CD4-positive, alpha-beta memory T cell (primary cell): ENCODE measurements at places on chromosomes 7 and 10. TPM values are rescaled to one million over a fixed set of nuclear protein-coding genes. Genes with fewer than 3 reads are reported as not detected.

DNA sequence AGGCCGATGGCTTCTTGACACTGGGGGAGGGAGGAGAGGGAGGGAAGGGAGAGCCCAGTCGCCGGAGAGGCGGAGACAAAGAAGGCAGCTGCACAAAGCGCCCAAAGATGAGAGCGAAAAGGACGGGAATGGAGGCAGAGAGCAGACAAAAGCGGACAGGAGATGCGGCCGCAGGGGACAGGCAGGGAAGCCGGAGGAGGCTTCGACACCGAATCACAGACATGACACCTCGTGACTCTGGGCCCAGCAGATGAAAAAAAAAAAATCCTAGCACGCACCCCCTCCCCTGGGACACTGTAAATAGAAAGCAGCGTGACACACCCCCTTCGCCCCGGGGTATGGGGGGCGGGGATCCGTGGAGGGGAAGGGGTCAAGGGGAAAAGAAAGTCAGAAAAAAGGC is 976 bp downstream of the NAT16 start:
- H3K27ac ChIP-seq = no peak overlapping the region
- H3K4me3 ChIP-seq = no peak overlapping the region
- no peaks in the 10 kb centered on the region for H3K36me3 ChIP-seq
- peaks cover 3% of the 10 kb centered on the region for H3K4me1 ChIP-seq

DNA sequence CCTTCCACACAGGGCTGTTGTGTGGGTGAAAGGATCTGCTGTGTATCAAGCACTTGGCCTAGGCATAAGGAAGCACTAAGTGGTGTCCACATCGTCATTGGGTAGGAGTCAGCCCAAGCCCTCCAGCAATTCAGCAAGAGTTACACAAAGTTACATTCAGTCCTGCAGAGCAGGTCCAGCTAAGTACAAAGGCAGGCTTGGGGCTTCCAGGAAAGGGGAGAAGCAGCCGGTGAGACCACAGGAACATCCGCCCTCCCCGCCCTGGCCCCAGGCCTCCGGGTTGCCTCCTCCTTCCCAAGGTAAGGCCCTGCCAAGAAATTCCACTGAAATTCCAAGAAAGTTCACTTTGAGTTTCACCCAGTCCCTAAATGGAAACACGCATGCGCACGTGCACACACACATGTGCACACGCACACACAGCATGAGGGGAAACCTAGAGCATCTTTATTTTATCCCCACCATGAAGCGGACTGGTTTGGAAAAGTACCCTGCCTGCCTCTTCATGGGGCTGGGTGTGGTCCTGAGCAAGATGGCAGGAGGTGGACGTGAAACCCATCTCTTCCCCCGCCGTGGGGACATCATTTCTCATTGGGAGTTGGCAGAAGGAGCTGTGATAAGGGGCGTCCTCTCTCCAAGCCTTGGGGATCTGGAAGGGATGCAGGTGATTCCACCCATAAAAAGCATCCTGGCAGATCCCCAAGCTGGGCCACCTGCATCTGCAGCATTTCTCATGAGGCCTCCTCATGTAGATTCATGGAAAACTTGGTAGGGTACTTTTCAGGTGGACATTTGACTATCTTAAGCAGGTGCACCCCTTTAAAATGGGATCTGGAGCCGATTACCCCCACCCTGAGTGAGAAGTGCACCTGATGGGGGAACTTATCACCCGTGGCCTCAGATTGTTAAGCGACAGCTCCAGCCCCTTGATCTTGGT is 69.1 kb upstream of the NANOS1 start:
- no peaks in the 10 kb centered on the region for H3K27me3 ChIP-seq
- H3K4me1 ChIP-seq = no peaks in the 10 kb centered on the region
- no peak overlapping the region for H3K27ac ChIP-seq
- no peaks in the 10 kb centered on the region for H3K36me3 ChIP-seq

DNA sequence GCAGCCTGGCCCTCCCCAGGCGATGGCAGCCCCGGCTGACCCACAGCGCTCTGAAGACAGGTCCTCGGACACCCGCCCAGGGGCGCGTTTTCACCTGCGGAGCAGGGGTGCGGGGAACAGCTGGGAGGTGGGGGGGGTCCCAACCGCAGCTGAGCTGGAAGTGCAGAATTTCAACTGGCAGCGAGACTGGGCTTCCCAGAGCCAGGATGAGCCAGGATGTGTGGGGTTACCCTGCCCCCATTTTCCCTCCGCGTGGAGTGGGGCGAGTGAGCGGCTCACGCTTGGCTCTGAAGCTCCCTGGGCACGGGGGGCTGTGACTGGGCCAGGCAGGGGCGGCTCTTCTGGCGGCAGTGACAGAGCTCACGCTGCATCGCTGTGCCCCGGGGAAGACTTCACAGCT is 70.2 kb downstream of the DNAJB6 start:
- H3K27me3 ChIP-seq = no peaks in the 10 kb centered on the region
- DNase-seq = no peak
- H3K27ac ChIP-seq = no peak overlapping the region
- H3K4me3 ChIP-seq = no peak overlapping the region
- H3K4me1 ChIP-seq = peaks cover 22% of the 10 kb centered on the region

DNA sequence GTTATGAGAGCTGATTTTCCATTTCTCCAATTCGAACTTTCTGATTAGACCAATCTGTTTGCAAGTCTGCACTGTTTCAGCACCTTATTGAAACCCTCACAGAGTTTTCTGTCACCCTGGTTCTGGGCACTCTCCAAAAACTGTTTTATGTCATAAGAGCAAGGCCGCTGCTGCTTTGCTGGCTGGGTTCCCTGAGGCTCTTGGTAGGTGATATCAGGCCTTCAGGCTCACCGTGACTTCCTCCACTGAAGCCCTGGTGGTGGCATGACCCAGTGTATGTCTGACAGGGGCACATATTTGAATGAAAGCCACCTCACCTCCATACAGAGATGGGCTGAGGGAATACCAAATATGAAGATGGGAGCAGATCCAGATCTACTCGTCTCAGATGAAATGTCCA is 8.3 kb downstream of the RABGEF1 start:
- no peak overlapping the region for H3K4me3 ChIP-seq
- H3K4me1 ChIP-seq = no peaks in the 10 kb centered on the region
- H3K27me3 ChIP-seq = no peaks in the 10 kb centered on the region

DNA sequence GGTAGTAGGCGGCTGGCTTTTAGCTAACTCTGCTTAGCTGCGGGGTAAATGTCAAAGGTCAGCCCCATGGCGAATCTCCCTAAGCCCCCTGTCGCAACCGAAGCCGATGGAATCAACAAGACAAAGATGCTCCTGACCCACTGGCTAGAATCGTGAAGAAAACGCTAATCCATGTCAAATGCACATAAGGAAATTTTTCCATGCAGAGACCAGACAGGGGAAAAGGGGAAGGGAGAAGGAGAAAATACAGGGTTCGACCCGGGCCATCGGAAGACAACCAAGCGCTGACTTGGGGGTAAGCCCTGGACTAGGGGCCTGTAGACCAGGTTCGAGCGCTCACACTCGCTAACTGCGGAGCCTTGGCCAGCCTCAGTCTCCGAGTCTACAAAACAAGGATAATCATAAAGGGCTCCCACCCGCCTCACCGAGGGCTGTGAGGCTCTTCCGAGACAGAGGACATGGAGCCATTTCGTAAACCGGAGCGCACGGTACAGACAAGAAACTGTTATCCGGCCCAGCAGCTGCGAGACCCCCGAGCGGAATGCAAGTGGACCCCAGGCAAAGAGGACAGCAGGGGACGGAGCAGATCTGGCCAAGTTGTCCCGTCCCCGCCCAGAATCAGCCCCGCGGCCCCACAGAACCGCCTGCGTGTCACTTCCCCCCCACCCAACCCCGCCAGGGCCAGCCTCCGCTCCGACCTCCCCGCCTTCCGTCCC is 507 bp downstream of the SAR1A start:
- DNase-seq = no peak
- peaks cover 13% of the 10 kb centered on the region for H3K36me3 ChIP-seq
- H3K4me1 ChIP-seq = peaks cover 76% of the 10 kb centered on the region
- no peaks in the 10 kb centered on the region for H3K27me3 ChIP-seq
- peak overlapping the region; percentile 93 for H3K27ac ChIP-seq
- peak overlapping the region; percentile 73 for H3K4me3 ChIP-seq

- H3K27me3 ChIP-seq = no peaks in the 10 kb centered on the region
- no peaks in the 10 kb centered on the region for H3K36me3 ChIP-seq
- H3K4me3 ChIP-seq = no peak overlapping the region
- no peak for DNase-seq
- H3K4me1 ChIP-seq = no peaks in the 10 kb centered on the region
Measured at GRCh38 chr7:124201768-124202349, 169.0 kb upstream of the TMEM229A start.

GIMAP2 gene
- total RNA-seq = 244 TPM

SPAG6 gene
- not detected for total RNA-seq

HDAC9 gene
- 0.73 TPM for total RNA-seq
